Hair follicular keratinocyte (primary cell): ENCODE measurements at places on chromosomes 3 and 15. TPM values are rescaled to one million over a fixed set of nuclear protein-coding genes. Genes with fewer than 3 reads are reported as not detected.

Gene GOLGA8M
- not detected in 2 replicates for total RNA-seq

Gene DLEC1
- total RNA-seq = not detected in 2 replicates

Gene BTLA
- not detected in 2 replicates for total RNA-seq

Gene CLDN1
- 6.2 and 13.4 TPM in 2 replicates for total RNA-seq

Gene LMAN1L
- not detected in 2 replicates for total RNA-seq

Gene DPPA2
- not detected in 2 replicates for total RNA-seq

Gene WDR72
- total RNA-seq = 0.19 TPM in 1 of 2 replicates, not detected in the other

Gene CACNA2D2
- not detected in 2 replicates for total RNA-seq

Gene NR2E3
- not detected in 2 replicates for total RNA-seq

Gene AMOTL2
- total RNA-seq = 50.2 and 55.9 TPM in 2 replicates

Gene STAC
- total RNA-seq = 4.4 and 4.9 TPM in 2 replicates

Gene HTR3D
- total RNA-seq = not detected in 2 replicates

Gene TRAT1
- not detected in 2 replicates for total RNA-seq

Gene TTLL13
- 0.08 and 0.11 TPM in 2 replicates for total RNA-seq

Gene RETNLB
- not detected in 2 replicates for total RNA-seq

Gene DAZL
- not detected in 2 replicates for total RNA-seq

Gene FAM162A
- total RNA-seq = 32.1 and 44.3 TPM in 2 replicates

Gene PARL
- total RNA-seq = 39.3 and 54.7 TPM in 2 replicates
